ENCODE measurements at places on chromosomes 13 and 19.
A peak's percentile ranks its signal among the peaks of the same experiment; 100 is the strongest.

DNA sequence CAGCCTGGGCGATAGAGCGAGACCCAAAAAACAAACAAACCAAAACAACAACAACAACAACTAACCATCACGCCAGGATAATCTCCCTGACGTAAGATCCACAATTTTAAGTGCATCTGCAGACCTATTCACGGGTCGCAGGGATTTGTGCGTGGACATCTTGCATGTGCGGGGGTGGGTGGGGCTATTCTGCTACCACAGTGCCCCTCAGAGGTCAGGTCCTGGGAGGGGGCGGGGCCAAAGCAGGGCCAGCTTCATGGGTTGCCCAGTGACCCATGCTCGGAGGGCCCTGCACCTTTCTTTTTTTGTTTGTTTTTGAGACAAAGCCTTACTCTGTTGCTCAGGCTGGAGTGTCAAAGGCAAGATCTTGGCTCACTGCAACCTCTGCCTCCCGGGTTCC, 2.6 kb upstream of the CDC42EP5 start:
- no peak for DNase-seq

DNA sequence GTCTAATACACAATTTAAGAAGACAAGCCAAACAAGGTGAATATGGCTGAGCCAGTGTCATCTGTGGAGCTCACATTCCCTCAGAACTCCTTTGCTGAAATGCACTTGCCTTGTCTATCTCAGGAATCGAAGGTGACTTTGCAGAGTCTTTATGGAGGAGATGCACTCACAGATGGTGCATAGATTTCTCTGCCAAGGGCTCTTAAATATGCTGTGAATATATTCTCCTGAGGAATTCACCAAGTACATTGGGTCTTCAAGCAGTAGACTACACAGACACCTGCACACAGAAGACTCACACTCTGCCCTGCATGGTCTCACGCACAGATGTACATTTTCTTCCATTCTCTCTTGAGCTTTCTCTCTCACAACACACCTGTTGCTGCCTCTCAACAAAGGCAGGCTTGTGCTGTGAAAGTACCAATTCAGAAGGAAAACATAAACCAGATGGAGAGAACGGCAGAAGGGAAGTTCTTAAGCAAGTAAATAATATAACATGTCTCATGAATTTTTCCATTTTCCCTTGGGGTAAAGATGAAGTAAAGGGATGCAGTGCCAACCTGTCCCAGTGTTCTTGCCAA, 174.7 kb downstream of the DLEU7 start:
- no peak for DNase-seq

DNA sequence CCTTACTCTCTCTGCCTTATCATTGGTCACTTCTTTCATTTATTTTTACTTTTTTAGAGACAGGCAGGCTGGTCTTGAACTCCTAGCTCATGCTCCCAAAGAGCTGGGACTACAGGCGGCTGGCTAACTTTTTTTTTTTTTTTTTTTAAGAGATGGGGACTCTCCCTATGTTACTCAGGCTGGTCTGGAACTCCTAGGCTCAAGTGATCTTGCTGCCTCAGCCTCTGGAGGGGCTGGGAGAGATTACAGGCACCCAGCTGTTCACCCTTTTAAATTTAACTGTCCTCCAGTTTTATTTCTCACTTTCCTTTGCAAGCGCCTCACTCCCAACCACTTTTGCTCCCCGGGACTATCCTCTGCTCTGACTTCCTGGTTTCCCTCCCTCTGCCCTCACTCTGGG, 5.6 kb upstream of the CLDN10 start:
- no peak for DNase-seq

GRCh38 chr13:77000475-77000874, 8.6 kb downstream of the CLN5 start:
- no peak for DNase-seq

- DNase-seq = no peak
Observed at GRCh38 chr13:101398191-101398590, 18.1 kb downstream of the NALCN start.

DNA sequence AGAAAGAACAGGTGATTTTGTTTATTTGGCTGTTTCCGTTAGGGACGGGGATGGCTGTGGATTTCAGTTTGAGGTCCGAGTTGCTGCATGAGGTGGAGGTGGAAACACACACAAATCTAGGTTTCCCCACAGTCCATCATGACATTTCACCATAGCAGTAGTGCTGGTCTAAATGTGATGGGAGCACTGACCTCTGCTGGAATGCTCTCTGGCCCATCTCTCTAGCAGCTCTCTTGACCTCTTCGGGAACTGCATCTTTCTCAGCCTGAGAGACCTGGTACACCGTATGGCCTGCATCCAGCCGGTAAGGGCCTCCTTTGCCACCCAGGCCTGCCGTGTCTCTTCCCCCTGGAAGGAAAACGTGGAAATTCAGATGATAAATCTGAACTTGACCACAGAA, 154.0 kb downstream of the RGCC start:
- DNase-seq = no peak

DNA sequence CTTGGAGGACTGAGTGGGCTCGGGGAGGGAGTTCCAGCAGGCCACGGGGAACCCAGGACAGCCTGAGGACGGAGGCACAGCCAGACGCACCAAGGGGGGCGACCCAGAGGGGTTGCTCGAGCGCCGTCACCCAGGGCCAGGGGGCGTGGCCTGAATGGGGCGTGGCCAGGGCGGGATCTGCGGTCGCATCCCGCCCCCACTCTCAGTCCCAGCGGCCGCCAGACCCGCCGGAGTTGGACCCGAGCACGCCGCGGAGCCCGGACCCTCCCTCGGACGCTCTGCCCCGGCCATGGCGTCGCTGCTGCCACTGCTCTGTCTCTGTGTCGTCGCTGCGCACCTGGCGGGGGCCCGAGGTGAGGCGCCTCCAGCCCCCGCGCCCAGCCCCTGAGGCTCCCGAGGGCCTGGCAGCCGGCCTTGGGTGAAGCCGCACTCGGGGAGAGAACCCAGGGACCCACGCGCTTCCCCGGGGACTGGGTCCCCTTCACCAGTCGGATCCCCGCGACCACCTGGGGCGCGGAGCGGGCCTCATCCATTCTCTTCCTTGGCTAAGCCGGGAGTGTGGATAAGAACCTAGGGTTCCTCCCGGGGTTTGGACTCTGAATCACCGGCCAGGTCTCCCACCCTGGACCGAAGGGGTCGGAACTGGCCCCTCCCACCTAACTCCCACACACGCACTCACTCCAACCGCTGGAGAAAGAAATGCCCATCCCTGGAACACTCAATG, at the start of gene CILP2:
Gene CILP2, plus strand, starts transcription at position 205 of the 724 bp plus-strand sequence. Its CDS starts 85 bp downstream, at position 290.
- peak; percentile 30 for DNase-seq

- DNase-seq = no peak
Observed at GRCh38 chr19:41744850-41745249, 10.5 kb upstream of the CEACAM6 start.

DNA sequence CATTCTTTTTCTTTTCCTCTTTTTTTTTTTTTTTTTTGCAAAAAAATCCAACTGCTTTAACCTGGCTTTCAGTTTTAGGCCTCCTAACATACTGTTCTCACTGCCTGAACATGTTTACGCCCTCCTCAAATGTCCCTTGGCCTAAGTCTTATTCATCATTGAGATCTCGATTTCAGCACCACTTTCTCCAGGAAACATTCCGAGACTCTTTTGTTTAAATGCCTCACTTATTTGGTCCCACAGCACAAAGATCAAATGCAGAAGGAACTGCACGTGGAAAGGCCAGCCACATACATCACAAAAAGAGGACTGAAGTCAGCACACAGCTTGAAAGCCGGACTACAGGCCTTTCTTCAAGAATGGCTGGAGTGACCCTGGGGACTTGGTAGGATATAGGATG, 79.2 kb upstream of the POMP start:
- no peak for DNase-seq

GRCh38 chr19:32692727-32693061, 1.1 kb downstream of the NUDT19 start:
- no peak for DNase-seq

- DNase-seq = no peak
Observed at GRCh38 chr19:51921949-51922348, 5.3 kb upstream of the ZNF613 start.
